ENCODE measurements at places on chromosomes 6 and 20.
A peak's percentile ranks its signal among the peaks of the same experiment; 100 is the strongest.

GRCh38 chr6:137731600-137731959, 135.5 kb upstream of the TNFAIP3 start:
- DNase-seq, result no peak

DNA sequence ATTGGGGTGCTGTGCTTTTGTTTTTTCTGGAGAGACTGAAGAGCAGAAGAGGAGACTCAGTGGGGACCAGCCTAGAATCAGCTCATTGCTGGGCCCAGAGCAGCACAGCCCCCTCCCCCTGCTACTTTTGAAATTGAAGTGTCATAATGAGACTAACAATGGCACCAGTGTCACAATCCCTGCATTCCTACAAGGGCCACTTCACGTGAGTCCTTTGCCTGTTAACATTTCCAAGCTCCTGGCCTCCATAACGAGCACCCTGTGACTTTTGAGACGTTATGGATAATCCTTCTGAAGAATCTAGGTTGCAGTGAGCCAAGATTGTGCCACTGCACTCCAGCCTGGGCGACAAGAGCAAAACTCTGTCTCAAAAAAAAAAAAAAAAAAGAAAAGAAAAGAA, 41.7 kb downstream of the CNBD2 start:
- DNase-seq, result no peak

- no peak for DNase-seq
Observed at GRCh38 chr6:147000545-147001488, 203.4 kb upstream of the STXBP5 start.

DNA sequence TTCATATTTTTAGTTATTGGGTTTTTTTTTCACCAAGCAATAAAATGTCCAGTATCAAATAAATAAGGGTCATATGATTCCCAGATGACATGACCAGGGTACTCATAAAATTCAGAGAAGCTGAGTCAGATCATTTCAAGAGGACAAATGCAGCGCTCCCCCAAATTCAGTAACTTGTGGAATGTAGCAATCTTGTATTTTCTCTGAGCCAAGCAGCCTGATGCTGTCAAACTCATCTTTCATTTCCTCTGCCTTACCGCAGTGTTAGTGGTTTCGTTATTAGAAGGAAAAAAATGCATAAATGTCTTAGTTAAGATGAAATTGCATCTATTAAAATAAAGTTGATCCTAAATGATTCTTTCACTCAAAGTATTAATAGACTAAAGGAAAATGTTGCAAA, 57.8 kb upstream of the EDN1 start:
- DNase-seq, result no peak

DNA sequence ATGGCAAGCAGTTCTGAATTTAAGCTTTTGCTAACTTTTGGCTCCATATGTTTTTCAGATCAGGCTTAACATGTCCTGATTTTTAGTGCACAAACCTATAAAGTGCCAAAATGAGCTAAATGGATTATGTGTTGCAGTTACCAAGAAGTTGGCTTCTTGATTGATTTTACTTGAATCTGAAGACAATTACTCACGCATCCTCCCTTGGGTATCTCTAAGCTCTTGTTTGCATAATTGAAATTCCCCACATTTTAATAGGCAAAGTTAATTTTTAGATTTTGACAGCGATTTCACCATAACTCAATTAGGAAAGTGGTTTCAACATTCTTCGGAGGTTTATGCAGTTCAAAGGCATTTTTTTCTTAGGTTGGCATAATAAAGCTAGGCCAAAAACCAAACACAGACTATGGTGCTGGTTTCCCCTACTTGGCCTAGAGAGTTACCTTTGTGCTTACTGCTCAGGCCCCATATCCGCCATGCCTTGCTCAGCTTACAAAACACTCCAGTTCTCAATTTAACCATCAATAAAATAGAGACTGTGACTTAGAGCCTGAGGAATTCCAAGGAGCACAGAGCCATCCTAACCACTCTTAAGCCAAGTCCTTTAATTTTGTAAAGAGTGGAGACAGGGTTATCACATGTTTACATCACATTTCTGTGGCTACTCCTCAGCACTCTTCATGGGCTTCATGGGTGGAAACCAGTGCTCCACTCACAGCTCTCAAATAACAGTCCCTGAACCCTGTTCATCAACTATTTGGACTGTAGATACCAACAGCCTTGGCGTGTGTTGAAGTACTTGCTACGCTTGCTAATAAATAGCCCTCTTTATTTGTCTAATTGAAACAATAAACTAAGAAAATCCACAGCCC, 32.1 kb downstream of the LAMA4 start:
- no peak for DNase-seq

- DNase-seq, result peak; percentile 42
Observed at GRCh38 chr6:43454696-43455530, 435 bp downstream of the DLK2 start.

GRCh38 chr6:6560909-6561308, 27.6 kb upstream of the LY86 start:
- DNase-seq, result no peak

DNA sequence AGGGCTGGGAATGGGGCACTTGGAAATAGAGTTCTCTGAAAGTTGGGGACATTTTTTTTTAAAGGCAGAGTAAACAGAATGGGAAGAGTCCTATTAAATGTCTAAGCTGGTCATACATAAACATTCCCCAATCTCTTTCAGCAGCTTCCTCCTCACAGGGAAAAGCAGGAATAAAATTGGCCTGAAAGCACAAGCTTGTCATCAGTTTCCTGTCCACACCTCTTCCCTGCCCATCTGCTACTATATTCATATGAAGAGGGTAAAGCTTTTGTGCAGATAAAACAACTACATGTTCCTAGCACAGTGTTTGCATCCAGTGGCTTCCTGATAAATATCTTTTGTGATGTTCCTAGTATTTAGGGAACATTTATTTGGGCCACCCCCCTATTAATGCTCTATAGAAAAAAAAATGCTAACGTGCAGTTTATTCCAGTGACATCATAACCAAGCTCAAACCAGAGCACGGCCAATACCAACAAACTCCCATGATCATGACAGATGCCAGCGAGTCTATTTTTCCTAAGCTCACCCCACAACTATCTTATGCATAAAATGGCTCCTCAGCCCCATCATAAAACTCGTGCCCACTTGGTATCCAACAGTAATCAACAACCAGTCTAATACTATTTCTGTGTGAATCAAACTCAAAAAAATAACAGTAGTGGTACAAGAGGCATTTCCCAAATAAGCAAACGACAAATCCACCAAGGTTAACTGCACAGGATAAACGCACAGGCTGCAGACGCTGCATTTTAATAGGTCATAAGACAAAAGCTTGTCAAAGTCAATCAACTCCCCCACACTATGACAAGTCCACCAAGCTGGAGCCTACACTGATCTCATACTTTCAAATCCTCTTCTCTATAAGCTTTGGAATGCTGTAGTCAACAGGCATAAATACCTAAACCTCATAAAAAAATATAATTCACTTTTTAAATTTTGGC, 95.3 kb downstream of the EPB41L2 start:
- no peak for DNase-seq

Measured in activated naive CD4-positive, alpha-beta T cell treated with anti-CD3 and anti-CD28 coated beads, Interleukin-2, amount 50 U/mL, for 16 hours (primary cell).